ENCODE measurements at places on chromosomes 11 and 22.

DNA sequence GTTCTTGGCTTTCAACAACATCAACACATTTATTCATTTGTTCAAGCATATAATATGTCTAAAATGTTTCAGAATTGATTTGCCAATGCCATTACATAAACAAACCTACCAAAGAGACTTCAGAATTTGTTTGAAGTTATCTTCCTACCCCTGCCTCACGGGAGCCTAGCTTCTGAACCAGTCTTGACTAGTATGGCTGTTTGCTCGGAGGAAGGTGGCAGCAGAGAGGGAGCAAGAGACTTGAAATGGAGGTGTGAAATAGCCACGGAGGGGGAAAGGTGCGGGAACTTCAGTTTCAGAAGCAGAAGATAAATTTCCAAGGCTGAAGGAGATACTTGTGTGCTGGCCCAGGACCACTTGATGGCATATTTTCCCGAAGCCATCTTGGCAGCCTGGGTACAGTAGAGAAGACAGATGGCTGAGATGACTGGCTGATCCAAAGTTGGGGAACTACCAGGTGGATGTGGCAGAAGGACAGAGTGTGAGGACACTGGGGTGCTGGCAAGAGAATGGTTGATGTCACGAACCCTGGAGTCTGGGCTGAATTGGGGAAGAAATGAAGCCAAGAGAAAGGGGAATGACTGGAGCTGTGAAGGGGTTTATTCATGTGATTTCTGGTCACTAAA, 14.0 kb upstream of the MTCH2 start:
- DNase-seq, result no peak

GRCh38 chr11:6646918-6647679, 8.5 kb downstream of the DCHS1 start:
- no peak for DNase-seq

DNA sequence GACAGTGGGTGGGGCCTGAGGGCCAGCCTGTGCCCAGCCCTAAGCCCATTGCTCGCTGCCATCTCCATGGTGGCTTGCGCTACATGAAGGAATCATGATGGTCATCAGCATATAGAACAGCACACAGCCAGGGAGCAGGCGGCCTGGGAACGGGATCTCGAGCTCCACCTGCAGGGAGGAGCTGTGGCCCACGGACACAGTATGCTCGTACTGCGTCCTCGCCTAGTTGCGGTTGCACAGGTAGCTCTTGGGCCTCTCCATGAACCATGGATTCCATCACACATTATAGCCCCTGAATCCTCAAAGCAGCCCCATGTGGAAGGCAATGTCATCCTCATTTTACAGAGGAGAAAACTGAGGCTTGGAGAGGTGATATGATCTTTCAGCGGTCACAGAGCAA, 15.1 kb downstream of the SEC14L4 start:
- peak; percentile 18 for DNase-seq

DNA sequence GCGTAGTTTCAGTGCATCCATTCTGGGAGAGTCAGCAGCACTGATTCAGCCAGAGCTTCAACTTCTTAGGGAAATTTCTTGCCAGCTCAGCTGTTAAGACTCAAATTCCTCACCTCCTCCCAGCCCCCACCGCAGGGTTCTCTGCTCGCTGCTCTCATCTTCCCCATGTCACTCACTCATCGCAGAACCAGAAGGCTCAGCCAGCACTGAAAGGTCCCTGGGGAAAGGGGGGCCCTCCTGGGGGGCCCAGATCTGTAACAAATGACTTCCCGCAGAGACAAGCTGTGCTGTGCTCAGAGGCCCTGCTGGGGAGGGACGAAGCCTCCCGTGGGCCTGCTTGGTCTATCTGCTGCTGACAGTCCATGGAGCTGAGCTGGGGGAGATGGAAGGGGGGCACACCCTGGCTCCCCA, 220.6 kb downstream of the NTM start:
- DNase-seq, result peak; percentile 37

Measured in nephron progenitor cell (in vitro differentiated cells).